ENCODE measurements at places on chromosomes 12 and 14. TPM values are rescaled to one million over a fixed set of nuclear protein-coding genes. Genes with fewer than 3 reads are reported as not detected.

- no peak for DNase-seq
Measured at GRCh38 chr12:28586481-28586880, 396.2 kb downstream of the CCDC91 start.

DNA sequence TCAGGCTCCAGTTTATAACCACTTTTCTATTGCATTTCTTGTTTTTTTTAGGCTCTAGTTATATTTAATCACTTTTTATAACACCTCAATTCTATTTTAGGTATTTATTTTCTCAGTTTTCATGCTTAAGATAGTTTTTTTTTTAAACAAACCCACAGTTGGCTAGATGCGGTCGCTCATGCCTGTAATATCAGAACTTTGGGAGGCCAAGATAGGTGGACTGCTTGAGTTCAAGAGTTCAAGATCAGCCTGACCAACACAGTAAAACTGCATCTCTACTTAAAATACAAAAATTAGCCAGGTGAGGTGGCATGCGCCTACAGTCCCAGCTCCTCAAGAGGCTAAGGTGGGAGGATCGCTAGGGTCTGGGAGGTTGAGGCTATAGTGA is 93.0 kb downstream of the PPP1R12A start:
- no peak for DNase-seq

- DNase-seq = peak; percentile 74
Measured at GRCh38 chr12:116559162-116559935, at the start of gene MAP1LC3B2. MAP1LC3B2 (plus strand) TSS chr12:116559381; CDS start chr12:116575943, 16,562 bp downstream.

DNA sequence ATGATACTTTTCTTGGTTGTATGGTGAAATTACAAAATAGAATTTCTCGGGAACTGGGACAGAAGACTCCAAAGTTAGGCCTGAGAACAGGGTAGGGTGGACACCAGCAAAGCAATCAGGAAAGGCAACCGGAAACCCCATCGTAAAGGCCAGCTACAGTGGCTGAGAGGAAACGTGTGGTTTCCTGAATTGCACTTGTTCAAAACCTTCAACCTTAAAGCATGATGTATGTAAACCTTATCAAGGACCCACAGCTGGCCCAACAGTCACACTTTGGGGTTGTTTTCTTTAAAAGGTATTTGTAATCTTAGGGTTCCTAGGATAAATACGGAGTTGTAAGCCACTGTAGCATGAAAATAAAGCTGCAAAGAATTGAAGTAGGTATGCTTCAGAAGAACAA is 2.2 kb upstream of the PTGDR start:
- no peak for DNase-seq

GRCh38 chr12:81896771-81897170 is 137.6 kb upstream of the PPFIA2 start:
- DNase-seq = peak; percentile 72

DNA sequence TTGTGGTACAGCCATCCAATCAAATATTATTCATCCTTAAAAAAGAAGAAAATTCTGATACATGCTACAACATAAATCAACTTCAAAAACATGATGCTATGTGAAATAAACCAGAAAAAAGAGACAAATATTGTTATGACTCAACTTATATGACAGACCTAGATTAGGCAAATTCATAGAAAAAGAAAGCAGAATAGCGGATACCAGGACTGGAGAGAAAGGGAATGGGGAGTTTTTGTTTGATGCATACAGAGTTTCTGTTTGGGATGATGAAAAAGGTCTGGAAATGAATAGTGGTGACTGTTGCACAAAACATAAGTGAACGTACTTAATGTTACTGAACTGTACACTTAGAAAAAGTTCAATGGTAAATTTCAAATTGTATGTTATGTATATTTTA is 82.3 kb downstream of the SPPL3 start:
- DNase-seq = no peak

DNA sequence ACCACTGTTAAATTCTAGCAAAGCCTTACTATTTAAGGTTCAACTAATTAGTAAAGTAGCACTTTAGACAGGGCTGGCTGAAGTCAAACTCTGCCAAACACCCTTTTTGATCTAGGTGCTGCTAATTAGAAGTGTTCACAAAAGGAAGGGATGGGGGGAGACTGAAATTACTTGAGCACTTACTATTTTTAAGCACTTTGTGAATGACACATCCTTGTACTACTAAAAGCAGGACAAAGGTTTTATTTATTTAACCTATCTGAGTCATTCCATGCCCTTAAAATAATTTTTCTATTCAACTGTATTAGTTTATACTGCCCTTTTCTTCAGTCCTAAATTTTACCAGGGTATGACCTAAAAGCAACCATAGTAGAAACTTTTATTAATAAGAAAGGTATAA is 20.1 kb downstream of the MBIP start:
- DNase-seq = no peak

DNA sequence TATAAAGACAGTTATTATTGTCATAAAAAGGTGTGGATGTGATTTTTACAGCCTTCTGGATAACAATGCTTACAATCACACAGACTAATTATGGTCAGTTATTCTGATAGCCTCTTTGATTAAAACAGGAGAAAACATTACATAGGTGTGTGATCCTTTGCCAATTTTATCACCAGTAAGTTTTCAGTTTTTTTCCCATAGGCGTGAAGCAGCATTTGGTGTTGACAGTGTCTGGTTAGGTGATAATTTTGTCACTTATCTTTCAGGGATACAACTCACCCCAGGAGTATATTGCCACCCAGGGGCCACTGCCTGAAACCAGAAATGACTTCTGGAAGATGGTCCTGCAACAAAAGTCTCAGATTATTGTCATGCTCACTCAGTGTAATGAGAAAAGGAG is 208.8 kb downstream of the EPS8 start:
- no peak for DNase-seq

- no peak for DNase-seq
Measured at GRCh38 chr14:55031190-55031589, 4.2 kb downstream of the SOCS4 start.

DNA sequence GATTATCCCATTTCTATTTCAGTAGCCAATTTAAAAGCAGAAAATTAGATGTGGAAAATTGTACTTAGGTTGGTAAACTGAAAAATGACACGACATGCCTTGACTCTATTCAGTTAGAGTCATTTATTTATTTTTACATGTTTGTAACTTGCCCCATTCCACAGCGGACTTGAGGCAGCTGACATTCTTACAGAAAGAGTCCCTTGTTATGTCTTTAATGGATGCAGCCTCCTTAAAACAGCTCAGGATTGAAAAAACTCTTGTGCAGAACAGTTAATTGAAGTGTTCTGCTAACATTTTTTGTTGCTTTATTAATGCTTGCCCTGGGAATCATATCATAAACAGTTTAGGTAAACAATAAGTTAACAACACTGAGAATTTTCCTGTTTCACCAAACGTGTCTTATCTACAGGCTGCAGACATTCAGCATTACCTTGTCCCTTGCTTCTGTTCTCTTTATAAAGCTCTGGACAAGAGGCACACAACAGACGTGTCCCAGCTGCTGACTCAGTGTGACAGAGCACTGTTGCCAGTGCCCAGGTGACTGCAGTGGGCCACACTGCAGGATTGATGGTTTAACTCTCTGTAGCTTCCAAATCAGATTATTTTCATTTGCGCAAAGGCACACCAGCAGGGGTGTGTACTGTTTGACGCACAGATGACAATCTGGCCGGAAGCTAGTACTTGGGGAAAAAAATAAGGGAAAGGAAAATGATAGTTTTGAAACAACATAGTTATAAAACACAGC is 101.6 kb downstream of the PELI2 start:
- no peak for DNase-seq

DNA sequence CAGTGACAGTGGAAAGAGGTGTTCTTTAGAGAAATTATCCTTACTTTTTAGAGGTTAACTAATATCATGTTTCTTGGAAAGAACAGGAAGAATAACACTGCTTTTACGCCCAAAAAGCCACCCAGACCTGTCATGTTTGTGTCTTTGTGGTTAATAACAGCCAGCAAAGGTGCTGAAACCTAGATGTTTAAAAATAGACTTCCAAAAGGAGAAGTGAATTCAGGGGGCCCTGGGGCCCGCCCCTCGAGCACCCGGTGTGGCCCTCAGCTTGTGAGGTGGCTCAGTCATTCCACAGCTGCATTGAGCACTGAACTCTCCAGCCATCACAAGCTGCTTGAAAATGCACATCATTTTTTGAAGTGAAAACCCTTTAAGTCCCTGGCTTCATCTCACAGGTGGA is 20.8 kb upstream of the AMN start:
- DNase-seq = no peak

DNA sequence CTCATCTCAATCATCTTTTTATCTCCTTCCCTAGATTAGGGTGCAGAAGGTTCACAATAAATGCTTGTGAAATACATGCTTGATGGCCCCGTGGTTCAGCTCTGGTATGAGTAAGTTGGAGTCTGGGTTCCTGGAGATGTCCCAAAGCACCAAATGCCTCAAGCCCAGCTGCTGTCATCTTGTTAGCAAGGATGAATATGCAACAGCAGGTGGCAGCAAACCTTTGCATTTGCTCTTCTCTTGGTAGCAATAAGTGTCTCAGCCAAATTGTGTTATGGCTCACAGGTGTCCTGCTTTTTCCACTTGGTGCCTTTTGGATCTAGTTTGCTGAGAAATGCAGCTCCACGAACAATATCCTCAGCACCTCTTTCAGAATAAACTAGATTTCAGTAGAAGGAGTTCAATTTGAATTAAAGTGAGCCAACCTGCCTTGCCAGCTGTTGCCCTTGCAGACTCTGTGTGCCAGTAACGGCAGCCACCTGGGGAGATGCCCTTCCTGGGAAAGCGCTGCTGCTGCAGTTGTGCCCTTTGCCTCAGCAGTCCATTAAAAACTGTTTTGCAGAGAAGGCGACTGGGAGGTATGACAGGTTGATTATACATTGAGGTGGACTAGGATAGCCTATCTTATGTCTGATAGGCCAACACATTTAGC is 417.3 kb downstream of the SNAPC1 start:
- peak; percentile 87 for DNase-seq

DNA sequence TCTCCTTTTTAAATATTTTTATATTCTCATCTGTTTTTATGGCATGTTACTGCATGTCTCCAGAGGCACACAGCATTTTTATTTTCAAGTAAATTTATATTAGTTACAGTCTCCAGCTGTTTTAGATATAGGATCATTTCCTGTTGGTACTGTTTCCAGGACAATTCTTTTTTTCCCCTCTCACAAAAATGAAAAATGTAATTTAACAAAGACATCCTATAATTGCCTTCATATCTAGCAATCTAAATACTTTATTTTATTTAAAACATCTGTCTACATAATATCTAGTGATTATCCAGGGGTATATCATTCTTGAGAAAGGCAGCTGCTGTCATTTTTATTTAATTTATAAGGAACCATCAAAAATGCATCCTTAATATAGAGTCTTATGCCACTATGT is 272.4 kb upstream of the NPAS3 start:
- no peak for DNase-seq

DNA sequence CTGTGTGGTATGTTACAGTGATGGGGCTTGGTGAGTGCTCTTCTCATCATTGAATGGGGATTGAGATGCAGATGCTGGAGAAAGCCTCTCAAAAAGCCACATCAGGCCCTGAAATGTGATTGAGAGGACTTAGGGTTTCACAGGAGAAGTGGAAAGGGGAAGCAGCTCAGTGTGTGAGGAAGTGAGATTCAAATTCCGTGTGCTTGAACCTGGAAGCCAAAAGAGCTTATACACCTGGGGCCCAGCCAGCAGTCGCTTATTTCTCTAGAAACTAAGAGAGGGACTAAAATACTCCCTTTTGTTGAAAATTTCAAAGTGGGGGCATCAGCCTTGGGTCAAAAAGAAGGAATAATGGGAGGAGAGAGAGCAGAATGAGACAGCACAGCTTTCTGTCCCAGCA is 39.1 kb upstream of the GZMB start:
- no peak for DNase-seq

GRCh38 chr12:56565510-56566101 is 44.0 kb downstream of the RBMS2 start:
- DNase-seq = peak; percentile 77

DNA sequence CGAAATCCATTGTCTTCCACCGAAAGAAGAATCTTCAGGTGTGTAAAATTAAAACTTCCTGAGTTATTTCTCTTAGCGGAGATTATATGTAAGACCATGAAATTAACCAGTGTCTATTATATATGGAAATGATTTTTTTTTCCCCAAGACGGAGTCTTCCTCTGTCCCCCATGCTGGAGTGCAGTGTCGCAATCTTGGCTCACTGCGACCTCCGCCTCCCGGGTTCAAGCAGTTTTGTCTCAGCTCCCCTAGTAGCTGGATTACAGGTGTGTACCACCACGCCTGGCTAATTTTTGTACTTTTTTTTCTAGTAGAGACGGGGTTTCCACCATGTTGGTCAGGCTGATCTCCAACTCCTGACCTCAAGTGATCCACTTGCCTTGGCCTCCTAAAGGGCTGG is 2.8 kb downstream of the RAN start:
- DNase-seq = no peak

DNA sequence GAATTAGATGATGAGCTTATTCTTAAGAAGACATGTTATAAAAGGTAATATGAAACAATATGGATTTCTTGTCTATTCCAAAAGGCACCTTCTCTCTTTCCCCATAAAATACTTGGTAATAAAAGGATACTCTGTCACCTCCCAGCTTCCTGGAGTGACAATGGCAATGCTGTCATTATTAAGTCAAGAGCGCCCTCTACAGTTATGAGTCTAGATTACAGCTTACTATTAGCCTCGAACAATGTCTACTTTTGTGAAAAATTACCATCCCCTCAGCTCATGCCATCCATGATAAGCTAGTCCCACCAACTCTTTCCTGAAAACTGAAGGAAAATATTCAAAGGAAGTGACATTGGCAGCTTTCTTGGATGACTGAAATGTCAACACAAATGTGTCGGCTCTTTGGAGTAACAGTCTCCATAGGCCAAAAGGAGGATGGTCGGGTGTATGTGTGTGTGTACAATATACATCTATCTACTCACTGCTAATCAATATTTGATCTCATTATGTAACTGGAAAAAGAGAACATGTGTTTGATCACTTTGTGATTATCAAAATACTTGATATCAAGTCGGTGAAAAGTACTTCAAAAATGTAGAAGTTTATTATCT is 48.7 kb upstream of the CDKN3 start:
- no peak for DNase-seq

- peak; percentile 94 for DNase-seq
Measured at GRCh38 chr12:98863167-98863566, 218.1 kb downstream of the APAF1 start.

DNA sequence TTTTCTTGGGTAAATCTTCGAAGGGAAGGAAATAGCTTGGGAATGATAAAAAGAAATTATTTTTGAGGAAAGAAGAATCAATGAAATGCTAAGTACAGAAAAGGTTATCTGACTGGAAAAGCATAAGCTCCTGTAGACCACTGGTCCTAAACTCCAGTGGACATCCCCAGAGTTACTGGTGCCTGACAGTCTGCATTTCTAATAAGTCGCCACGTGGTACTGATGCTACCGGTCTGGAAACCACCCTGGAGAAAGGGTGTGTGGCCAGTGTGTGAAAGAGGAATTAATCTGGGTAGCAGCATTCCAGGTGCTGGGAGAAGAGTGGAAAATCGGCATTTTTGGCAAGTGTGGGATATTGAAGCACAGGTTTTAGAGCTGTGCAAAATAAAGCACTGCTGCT is 73.3 kb downstream of the FBXW8 start:
- DNase-seq = peak; percentile 24

GRCh38 chr12:57874166-57875108 is 27.9 kb upstream of the CTDSP2 start:
- DNase-seq = no peak

Gene FOXN4
- total RNA-seq = 0.20 TPM

Gene NPFF
- not detected for total RNA-seq

Gene MSI1
- total RNA-seq = 104 TPM

Gene PLEKHD1
- total RNA-seq = 0.08 TPM

Gene SDR9C7
- 0.42 TPM for total RNA-seq

Gene JDP2
- total RNA-seq = 15.7 TPM

Gene RAPGEF3
- 11.4 TPM for total RNA-seq

Gene LRP1-AS
- not detected for total RNA-seq

Gene SUPT16H
- 181 TPM for total RNA-seq

Gene OTOGL
- total RNA-seq = 2.7 TPM

Gene POTEM
- total RNA-seq = not detected

Gene BLOC1S1
- 108 TPM for total RNA-seq
